CD4-positive, CD25-positive, alpha-beta regulatory T cell (primary cell): ENCODE measurements at places on chromosomes 2 and 18.
A peak's percentile ranks its signal among the peaks of the same experiment; 100 is the strongest.

DNA sequence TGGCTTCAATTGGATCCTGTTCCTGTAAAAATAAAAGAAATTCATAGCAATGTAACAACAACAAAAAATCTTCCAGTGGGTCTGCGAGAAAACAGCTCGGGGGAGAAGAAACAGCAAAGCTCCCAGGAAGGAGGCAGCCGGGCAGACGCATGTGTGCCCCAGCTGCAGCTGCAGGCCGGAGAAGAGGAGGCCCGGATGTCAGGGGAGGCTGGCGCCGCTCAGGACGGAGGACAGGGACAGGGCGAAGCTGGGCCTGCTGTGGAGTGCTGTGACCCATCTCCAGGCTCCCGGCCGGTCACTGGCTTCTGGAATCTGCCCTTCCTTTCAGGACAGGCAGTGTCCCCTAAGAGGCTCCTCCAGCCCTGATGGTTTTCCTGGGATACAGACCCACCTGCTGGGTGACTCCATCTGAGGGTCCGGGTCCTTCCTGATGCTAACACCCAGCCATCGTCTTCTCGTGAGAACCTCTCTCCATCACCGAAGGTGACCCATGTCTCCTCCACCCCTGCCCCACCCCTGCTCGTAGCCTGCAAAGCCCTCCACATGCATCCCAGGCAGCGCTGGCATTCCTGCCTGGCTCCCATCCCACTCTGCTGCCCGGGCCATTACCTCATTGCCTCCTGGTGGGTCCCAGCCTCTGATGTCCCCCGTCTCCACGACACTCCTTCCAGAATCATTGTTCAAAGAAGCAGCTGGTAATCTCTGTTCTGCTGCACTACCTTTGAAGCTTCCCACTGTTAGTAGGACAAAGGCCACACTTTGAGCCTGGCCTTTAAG is 145.4 kb upstream of the TWIST2 start:
- no peak for DNase-seq

GRCh38 chr2:241009191-241009590 is 10.8 kb downstream of the SNED1 start:
- DNase-seq: no peak

DNA sequence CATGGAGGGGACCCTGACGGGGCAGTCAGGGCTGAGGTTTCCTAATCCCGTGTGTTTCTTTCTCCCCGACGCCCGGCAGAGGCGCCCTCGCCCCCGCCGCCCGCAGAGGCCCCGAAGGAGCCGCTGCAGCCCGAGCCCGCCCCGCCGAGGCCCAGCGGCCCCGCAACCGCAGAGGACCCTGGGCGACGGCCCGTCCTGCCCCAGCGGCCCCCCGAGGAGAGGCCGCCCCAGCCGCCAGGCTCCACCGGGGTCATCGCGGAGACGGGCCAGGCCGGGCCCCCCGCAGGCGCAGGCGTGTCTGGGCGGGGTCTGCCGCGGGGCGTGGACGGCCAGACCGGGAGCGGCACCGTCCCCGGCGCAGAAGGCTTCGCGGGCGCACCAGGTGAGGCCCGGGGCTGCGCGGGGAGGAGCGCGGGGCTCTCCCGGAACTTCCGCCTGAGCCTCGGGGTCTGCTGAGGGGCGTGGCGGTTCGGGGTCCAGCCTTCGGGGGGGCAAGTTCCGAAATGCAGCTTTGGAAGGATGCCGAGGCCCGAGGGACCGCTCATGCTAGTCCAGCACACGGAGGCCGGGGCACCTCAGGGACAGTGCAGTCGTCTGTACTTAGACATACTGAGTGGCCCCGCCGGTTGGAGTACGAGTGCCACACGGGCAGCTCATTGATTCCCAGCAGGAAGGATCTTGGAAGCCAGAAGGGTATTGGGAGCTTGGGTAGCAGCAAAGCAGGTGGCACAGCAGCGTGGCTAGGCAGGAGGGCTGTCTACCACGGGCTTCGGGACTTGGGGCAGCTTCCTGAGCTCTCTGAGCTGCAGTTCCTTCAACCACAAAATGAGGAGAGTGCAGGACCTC is 60.1 kb downstream of the EMILIN2 start:
- DNase-seq: peak; percentile 57

DNA sequence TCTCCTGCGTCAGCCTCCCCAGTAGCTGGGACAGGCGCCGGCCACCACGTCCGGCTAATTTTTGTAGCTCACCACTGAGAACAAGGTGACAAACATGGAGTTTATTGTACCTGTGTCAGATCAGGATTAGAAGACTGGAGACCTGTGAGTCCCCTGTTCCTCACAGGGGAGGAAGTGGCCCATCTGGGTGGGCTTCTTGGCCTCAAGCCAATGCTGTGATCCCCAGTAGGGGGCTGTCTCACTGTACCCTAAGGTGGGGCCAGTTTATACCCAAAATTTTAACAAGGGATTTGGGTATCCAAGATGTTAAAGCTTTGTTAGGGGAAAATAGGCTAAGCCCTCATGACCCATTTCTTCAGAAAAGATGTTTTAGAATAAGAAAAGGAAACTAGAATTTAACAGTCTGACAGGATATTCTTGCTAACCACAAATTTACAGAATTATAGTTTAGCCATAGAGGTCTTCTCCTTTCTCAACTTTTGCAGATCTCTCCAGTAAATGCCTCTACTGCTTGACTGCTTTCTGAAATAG is 16.3 kb downstream of the PCBP1 start:
- peak; percentile 63 for DNase-seq

- DNase-seq: no peak
Observed at GRCh38 chr2:9488583-9489547, 14.5 kb downstream of the IAH1 start.

GRCh38 chr2:103605071-103605780 is 843.4 kb downstream of the TMEM182 start:
- no peak for DNase-seq

DNA sequence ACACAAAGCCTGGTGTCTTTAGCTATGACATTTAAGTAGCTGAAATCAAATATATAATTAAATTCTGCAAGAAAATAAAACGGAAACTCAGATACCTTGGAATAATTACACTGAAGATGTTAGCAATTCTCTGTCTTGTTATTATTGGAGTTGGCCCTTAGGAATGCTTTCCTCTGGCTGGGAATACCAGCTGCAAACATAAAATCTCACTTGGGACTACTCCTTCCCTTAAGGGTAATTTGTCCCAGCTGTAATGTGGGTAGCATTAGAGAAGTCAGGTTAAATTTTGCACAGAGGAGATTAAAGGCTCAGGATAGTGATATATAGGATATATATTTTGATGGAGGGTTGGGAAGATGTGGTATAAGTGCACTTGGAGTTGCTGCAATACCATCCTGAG is 37.3 kb upstream of the GRP start:
- no peak for DNase-seq

GRCh38 chr2:200438846-200439245 is 71.0 kb downstream of the KCTD18 start:
- no peak for DNase-seq

DNA sequence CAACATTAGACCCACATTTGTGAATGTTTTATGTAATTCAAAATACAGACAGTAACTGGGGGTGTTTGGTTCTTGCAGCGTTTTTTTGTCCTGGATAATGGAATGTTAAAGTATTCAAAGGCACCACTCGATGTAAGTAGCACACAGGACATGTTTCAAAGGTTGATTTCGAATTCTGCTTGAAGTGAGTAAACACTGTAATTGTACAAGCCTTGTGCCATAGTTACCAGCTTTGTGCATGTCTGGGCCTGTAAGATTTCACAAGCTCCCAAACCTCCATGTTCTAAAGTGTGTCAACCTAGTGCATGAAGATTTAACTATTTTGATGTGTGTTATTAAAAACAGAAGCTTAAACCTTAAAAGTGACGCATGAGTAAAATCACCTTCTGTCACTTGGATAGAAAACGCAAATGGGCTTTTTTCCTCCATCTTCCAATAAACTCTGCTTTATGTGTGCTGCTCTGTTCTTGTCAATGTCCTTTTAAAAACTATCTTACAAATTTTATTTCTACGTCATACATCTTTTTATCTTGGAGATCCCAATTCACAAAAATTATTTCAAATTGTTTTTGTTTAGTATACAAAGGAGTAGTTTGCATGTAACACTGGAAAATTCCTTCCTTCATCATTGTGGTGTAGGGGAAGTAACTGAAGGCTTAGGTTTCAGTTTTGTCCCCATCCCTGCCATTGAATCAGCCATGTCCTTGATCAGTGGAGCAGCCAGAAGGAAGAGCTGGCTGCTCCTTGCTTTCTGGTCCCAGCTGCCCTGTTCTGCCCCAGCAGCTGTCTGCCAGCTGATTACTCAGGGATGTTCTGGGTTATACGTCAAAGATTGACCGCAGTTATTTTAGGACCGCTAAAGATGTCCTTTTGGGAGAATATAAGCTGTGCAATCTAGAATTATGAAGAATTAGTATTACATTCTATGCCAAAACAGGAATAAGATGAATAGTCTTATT is 119.2 kb downstream of the PRKRA start:
- no peak for DNase-seq

DNA sequence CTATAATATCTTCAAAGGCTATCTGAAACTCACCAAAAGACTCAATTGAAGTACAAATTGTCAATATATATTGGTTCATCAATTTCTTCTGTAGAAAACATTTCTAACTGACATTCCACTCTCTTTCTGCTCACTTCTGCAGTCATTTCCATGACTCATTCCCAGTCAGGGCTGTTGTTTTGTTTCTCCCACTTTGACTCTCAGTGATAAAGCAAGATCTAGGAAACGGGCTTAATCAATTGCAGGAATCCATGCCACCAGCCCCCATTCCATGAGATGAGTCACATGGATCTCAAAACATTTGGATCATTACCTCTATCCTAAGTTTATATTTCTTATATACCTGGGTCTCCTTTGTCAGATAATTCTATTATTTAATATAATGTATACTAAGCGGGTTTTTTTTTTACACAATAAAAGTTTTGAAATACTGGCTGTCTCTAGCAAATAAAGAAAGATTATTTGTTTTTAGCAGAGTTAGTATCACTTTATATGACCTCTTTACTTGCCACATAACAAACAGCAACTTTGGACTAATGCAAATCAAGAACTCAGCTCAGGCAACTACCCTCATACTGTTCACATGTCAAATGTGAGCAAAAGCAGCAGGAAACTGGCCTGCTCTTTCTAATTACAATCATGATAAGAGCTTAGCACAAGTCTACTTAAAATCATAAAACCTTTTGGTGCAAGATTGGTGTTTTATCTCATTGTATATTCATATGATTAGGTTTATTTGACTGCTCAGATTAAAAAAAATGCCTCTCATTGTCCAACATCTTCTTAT is 251.1 kb upstream of the PIK3C3 start:
- DNase-seq: no peak

DNA sequence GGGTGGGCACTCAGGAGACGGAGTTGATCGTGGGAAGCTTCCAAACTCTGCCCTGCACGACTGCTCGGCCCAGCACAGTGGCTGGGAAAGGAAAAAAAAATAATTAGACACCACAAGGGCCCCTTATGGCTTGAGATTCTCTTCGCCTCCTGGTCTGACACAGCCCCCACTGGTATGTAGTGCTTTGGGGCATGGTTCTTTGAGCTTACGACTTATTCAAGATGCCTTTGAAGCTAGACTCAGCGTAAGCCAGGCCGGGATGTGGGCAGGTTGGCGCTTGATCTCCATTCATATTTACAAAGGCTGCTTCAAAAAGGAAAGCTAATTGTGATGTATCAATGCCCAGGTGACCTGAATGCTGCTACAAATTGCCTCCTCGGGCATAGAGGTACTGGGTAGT is 50.5 kb downstream of the CXCR4 start:
- no peak for DNase-seq
